Stimulated activated CD8-positive, alpha-beta memory T cell treated with anti-CD3 and anti-CD28 coated beads, Interleukin-2, amount 100 ng/mL, for 1 hour (primary cell): ENCODE measurements at places on chromosomes 1 and 21.

- DNase-seq: no peak
These were observed 93.9 kb upstream of the ADGRL2 start for GRCh38 chr1:81706650-81707435.

DNA sequence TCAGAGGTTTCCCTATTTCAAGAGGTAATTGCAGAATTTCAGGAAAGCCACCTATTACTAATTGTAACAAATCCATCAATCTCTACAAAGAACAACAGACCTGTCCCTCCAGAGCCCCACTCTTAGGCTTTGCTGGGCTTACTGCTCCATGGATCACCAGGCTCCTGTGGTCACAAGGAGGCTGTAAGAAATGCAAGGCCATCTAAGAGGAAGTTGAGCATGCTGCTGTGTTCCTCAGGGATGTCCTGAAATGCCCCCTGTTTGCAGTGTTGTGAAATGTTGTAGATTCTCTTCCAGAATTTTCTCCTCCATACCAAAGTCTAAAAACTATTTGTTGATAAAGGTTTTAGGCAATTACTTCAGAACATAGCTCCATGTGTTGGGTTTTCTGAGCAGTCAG is 24.4 kb upstream of the DUSP23 start:
- DNase-seq: no peak

DNA sequence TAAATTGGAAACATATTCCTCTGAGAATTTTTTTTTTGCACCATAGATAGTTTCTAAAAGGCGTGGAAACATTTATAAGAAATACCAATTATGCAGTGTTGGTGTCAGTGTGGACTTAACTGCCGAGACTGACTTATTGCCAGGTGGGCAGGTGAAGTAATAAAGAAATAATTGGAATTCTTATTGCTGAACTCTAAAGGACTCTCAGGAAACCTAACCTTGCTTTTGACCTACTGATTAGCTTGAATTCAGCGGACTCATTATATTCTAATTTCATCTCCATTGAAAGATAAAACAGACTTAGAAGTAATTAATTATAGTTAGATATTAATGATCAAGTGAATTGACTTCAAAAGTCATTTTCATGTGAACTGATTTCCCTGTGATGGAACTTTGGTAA is 26.3 kb downstream of the KCNK1 start:
- no peak for DNase-seq

DNA sequence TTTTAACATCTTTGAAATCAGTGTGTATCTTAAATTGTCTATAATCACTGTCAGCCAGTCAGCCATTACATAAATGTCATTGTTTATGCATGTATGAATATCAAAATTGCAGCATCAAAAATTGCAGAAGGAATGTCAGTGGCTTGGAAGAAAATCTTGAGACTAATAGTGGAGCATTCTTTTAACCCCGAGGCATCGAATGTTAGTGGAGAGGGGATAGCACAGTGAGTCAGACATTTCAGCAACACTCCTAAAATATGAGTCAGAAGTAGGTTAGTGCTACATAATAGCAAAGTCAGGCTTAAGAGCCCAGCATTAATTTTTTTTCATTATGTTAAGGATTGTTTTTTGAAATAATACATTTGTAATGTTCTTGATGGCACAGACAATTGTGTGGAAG is 45.5 kb downstream of the SNRPE start:
- no peak for DNase-seq

- DNase-seq: no peak
These were observed 30.4 kb downstream of the PRRX1 start for GRCh38 chr1:170694172-170694926.

DNA sequence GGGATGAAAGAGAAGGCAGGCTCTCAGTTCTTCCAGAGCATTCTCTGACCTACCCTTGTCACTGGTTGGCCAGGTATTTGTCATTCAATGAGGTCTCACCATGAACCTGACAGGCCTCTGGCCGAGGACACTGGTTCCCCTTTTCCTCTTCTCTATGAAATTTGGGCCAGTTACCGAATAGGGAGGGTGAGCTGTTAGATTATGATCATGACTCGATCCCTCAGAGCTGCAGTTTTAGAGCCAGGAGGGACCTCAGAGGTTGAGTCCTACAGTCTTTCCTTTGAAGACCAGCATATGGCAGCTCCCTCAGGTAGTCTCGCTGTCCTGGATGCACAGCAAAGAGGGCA is 29.5 kb upstream of the CLSTN1 start:
- DNase-seq: no peak
